Astrocyte (in vitro differentiated cells and primary cell): ENCODE measurements at places on chromosomes 16 and 17. TPM values are rescaled to one million over a fixed set of nuclear protein-coding genes. Genes with fewer than 3 reads are reported as not detected.
A peak's percentile ranks its signal among the peaks of the same experiment; 100 is the strongest.

DNA sequence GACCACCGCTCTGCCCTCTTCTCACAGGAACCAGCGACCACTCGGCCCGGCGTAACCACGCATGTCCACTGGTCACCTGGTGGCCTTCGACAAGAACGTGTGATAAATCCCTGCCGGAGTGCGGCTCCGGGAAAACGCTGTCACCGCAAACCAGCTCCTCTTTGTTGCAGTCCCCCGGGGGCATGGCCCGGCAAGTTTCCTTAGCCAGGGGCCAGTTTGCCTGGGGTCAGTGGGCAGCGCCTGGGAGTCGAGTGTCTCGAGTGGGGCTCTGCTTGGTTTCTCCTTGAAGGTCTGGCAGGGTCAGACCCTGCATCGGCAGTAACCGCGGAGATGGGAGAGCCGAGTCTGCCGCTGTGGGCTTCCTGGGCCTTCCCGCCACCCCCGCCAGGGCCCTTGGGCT, 52.5 kb downstream of the JPH3 start:
- H3K36me3 ChIP-seq, result no peaks in the 10 kb centered on the region
- peaks cover 16% of the 10 kb centered on the region for H3K27me3 ChIP-seq
- no peak for DNase-seq
- no peak overlapping the region for H3K27ac ChIP-seq

GRCh38 chr17:42266918-42267766, 9.0 kb downstream of the STAT5B start:
- peak; percentile 89 for DNase-seq
- H3K36me3 ChIP-seq, result no peaks in the 10 kb centered on the region
- H3K4me1 ChIP-seq, result peaks cover 7% of the 10 kb centered on the region

GRCh38 chr17:42750739-42751344, 6.0 kb upstream of the EZH1 start:
- H3K27ac ChIP-seq, result no peak overlapping the region
- H3K4me1 ChIP-seq, result no peaks in the 10 kb centered on the region
- no peaks in the 10 kb centered on the region for H3K36me3 ChIP-seq

GRCh38 chr16:80084614-80085013, 456.2 kb upstream of the DYNLRB2 start:
- H3K36me3 ChIP-seq, result no peaks in the 10 kb centered on the region
- no peak overlapping the region for H3K4me3 ChIP-seq
- H3K27me3 ChIP-seq, result no peaks in the 10 kb centered on the region
- peak; percentile 29 for DNase-seq

DNA sequence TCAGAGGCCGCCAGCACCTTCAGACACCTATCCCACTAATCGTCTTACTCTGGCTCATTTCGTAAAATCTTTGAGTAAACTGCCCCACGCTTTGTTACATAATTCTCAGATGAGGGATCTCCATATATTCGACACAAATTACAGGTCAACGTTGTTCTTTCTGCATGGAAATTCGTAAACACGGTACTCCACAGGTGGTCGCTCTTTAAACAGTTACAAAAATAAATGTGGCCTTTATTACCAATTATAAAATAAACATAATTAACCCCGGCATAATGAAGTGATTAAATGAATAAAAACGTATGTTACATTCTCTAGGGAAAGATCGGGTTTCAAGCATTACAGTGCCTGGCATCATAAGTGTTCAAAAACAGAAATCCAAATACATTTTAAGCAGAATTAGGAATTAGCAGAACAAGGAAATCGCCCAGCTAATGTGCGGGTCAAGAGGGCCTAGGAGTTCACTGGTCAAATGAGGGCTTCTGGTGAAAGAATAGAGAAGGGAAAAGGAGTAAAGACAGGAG, 943 bp upstream of the PIP4K2B start:
- no peak overlapping the region for H3K27ac ChIP-seq
- no peaks in the 10 kb centered on the region for H3K27me3 ChIP-seq
- no peak for DNase-seq
- H3K4me1 ChIP-seq, result peaks cover 22% of the 10 kb centered on the region

DNA sequence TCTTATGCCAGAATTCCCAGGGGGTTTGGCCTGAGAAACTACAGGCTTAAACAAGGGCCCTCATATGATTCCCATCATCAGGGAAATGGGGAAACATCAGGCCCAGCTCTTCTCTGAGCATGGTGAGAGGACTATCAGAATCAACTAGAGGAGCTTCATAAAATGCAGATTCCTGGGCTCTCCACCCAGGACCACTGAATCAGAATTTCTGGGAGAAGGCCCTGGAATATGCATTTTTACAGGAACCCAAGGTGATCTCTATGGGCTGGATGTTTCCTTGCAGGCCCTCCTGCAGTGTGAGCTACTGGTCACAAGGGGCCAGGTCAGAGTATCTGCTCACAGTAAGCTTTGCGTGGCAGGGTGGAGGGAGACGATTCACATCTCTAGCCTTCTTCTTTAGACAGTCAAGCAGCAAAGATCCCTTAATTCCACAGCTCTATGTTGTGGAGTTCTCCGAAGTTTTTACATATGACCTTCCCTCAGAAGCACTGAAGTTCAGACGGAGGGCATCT, 38.8 kb upstream of the HOXB13 start:
- no peak for DNase-seq
- H3K4me3 ChIP-seq, result no peak overlapping the region
- H3K27me3 ChIP-seq, result peaks cover 33% of the 10 kb centered on the region
- no peak overlapping the region for H3K27ac ChIP-seq
- no peaks in the 10 kb centered on the region for H3K4me1 ChIP-seq
- H3K36me3 ChIP-seq, result no peaks in the 10 kb centered on the region

GRCh38 chr16:77890075-77890474, 101.7 kb downstream of the VAT1L start:
- H3K4me3 ChIP-seq, result no peak overlapping the region
- no peak for DNase-seq
- H3K27me3 ChIP-seq, result no peaks in the 10 kb centered on the region
- H3K4me1 ChIP-seq, result no peaks in the 10 kb centered on the region

Gene CPPED1
- 27.2 and 28.5 TPM in 2 replicates for total RNA-seq

Gene TNFRSF17
- total RNA-seq, result not detected in 2 replicates

DNA sequence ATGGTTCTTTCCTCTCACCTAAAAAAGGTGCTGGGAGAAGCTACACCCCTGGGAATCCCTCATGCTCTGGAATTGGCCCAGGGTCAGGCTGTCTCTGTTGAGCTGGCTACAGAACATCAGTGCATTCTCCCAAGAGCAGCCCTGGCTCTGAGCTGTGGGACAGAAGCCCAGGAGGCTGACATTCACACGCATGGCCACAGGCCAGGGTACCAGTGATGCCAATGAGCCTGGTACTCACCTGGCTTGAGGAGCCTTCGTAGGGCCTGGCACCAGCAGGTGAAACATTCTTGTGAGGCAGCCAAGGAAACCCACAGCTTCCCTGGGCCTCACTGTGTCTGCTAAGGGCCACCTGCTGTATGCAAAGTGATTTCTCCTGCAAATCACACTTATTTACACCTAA, 121.7 kb upstream of the CCL2 start:
- no peaks in the 10 kb centered on the region for H3K4me1 ChIP-seq
- no peaks in the 10 kb centered on the region for H3K36me3 ChIP-seq
- H3K27me3 ChIP-seq, result no peaks in the 10 kb centered on the region

GRCh38 chr16:2372684-2373083, 32.2 kb upstream of the ABCA3 start:
- H3K27me3 ChIP-seq, result peaks cover 8% of the 10 kb centered on the region
- no peaks in the 10 kb centered on the region for H3K4me1 ChIP-seq
- H3K36me3 ChIP-seq, result no peaks in the 10 kb centered on the region
- no peak for DNase-seq

Gene PDILT
- not detected in 2 replicates for total RNA-seq

GRCh38 chr17:38687286-38687685, 12.5 kb upstream of the EPOP start:
- H3K27ac ChIP-seq, result no peak overlapping the region
- no peaks in the 10 kb centered on the region for H3K4me1 ChIP-seq
- H3K27me3 ChIP-seq, result no peaks in the 10 kb centered on the region
- H3K36me3 ChIP-seq, result no peaks in the 10 kb centered on the region

GRCh38 chr16:72159386-72159785, 12.6 kb downstream of the PMFBP1 start:
- no peak overlapping the region for H3K27ac ChIP-seq
- no peaks in the 10 kb centered on the region for H3K36me3 ChIP-seq
- H3K27me3 ChIP-seq, result no peaks in the 10 kb centered on the region
- DNase-seq, result no peak

DNA sequence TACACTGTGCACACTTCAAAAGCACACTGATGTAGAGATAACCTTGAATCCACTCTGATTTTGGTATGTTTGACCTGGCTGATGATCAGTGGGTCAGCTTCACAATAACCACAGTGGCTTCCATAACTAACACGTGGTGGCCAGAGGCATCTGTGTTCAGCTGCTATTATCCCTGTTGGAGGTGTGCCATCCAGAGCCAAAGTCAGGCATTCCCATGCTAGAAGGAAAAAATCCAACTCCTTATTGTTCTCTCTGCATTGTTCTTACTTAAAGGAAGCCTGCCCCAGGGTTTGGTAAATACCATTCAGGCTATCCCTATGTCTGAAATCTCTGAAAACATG, 127.3 kb upstream of the MON1B start:
- H3K27ac ChIP-seq, result no peak overlapping the region
- H3K36me3 ChIP-seq, result no peaks in the 10 kb centered on the region
- H3K27me3 ChIP-seq, result no peaks in the 10 kb centered on the region
- no peak overlapping the region for H3K4me3 ChIP-seq
- H3K4me1 ChIP-seq, result no peaks in the 10 kb centered on the region

DNA sequence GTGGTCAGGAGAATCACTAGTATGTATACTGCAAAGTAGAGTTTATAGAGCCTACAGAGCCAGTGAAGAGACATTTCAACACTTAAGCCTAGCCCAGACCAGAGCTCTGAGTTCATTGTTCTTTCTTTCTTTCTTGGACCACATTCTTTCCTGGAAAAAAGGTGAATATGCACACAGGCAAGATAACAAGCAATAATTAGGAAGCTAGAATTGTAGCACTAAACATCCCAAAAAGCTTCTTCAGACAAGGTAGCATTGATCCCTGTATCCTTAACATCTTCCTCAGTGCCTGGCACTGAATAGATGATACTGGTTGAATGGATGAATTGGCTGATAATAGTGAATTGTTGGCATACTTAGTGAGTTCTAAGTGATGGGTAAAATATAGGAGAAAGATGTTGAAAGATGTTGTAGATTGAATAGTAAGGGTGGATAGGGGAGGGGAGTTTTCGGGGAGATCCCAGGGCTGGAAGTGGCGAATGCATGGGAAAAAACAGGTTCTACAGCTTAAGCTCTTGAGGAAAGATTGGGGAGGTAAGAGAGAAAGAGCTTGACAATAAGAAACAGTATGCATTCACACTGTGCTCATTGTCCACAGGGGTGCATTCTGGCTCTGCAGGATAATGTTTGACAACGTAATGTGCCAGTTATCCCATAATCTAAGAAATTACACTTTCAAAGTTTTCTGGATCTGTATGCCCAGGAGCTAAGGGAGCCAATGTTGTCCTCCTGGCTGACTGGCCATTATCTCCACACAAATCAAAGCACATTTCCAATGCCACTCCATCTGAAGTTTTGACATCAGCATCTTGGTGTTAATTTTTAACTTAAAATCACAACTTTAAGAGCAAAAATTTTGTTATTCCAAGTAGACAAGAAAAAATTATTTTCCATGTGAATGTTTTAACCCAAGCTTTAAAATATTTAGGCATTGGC, 35.6 kb downstream of the TUBD1 start:
- DNase-seq, result no peak
- peak overlapping the region; percentile 5 for H3K27ac ChIP-seq
- no peak overlapping the region for H3K4me3 ChIP-seq
- no peaks in the 10 kb centered on the region for H3K27me3 ChIP-seq
- H3K36me3 ChIP-seq, result no peaks in the 10 kb centered on the region

Gene NECAB2
- total RNA-seq, result 0.32 and 1.1 TPM in 2 replicates

DNA sequence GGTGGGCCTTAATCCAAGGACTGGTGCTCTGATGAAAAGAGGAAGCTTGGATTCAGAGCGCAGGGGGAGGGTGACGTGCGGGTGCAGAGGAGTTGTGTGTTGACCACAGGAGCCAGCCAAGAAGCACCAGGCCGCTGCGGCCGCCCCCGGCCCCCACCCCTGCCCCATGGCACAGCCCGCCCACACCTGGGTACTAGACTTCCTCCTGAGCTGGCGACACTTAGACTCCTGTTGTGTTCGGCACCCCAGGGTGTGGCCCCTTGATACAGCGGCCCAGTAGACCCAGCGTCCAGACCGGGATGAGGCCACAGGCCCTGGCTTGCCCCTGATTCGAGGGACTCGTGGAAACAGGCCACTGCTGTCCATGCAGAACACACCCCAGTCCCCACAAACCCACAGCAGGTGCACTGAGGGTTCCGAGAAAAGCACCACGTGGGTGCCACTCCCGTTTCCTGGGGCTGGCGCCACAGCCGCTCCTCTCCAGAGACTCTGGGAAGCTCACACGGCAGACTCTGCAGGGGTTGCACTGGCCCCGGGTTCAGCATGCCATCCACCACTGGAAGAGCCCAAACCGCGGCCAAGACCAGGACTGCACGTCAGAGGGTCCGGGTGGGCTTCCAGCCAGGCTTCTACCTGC, 5.7 kb upstream of the SNAI3 start:
- DNase-seq, result no peak
- H3K4me3 ChIP-seq, result no peak overlapping the region
- H3K27ac ChIP-seq, result no peak overlapping the region

Gene INTS2
- total RNA-seq, result 9.3 and 9.9 TPM in 2 replicates

Gene SPAG9
- total RNA-seq, result 97.7 and 102 TPM in 2 replicates

GRCh38 chr16:68387301-68387700, 61.0 kb downstream of the SMPD3 start:
- no peak overlapping the region for H3K4me3 ChIP-seq
- DNase-seq, result no peak
- H3K36me3 ChIP-seq, result no peaks in the 10 kb centered on the region
- peaks cover 4% of the 10 kb centered on the region for H3K27me3 ChIP-seq
- H3K27ac ChIP-seq, result no peak overlapping the region
- no peaks in the 10 kb centered on the region for H3K4me1 ChIP-seq

DNA sequence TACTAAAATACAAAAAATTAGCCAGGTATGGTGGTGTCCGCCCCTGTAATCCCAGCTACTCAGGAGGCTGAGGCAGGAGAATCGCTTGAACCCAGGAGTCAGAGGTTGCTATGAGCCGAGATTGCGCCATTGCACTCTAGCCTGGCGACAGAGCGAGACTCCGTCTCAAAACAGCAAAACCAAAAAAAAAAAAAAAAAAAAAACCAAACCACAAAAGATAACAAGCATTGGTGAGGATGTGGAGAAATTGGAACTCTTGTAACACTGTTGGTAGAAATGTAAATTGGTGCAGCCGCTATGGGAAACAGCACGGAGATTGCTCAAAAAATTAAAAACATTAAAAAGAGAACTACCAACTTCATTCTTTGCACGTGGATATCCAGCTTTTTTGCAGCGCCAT, 119.4 kb downstream of the OR1D5 start:
- peaks cover 8% of the 10 kb centered on the region for H3K27me3 ChIP-seq
- no peaks in the 10 kb centered on the region for H3K4me1 ChIP-seq
- no peak overlapping the region for H3K27ac ChIP-seq
- DNase-seq, result no peak

DNA sequence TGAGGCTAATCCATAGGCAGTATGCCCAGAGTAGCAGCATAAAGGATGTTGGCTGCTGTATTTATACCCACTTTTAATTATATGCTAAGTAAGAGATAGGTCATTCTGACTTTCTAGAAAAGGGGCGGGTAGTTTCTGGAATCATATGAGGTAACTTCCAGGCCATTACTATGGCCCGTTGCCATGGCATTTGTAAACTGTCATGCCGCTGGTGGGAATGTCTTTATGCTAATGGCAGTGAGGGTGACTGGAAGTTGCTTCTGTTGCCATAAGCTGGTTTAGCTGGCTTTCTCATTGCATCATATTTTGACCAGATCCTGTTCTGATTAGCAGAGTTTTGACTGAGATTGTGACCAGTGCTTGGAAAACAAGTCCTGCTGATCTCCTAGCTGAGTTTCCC, 929.6 kb upstream of the CDH8 start:
- no peaks in the 10 kb centered on the region for H3K4me1 ChIP-seq
- no peaks in the 10 kb centered on the region for H3K36me3 ChIP-seq
- H3K27me3 ChIP-seq, result no peaks in the 10 kb centered on the region
- DNase-seq, result no peak

Gene PAQR4
- 4.8 and 5.4 TPM in 2 replicates for total RNA-seq
